Activated T-helper 1 cell treated with anti-CD3 and anti-CD28 coated beads, Interleukin-2, amount 50 U/mL, for 16 hours (primary cell): ENCODE measurements at places on chromosomes 6 and 20.

GRCh38 chr6:88377976-88378568, 211.9 kb upstream of the CNR1 start:
- DNase-seq = no peak

DNA sequence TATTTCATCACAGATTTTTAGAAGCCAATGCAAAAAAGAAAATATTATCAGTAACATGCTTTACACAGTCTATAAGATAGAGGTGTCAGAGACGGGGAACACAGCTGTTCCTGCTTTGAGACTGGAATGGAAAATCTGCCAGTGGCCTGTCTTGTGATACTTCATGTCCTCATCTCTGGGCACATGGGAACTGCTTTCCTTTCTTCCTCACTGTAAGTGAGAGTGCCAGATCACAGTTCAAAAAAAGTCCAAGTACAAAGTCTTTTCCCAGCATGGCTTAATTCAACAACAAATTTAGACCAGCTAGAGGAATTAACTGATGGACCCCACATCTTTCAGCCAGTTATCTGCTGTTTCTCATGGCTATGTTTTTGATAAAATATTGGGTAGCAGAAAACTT, 490.4 kb downstream of the CDKAL1 start:
- DNase-seq = no peak

DNA sequence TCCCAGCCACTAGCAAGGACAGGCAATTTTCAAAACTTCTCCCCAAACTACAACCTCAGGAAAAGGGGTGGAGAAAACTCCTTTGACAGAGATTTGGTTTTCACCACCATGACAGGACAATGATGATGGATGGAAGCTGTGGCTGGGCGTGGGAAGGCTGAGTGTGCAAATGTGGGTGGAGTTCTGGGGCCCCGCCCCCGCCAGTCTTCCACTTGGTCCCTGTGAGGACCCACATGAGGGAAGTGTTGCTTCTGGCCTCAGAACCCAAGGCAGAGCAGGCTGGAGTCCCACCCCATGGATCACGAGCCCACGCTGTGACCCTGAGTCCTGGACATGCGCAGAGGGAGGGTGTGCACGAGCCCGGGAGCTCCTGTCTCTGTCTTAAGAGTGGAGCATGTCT, 21.5 kb upstream of the MRGBP start:
- DNase-seq = no peak

- no peak for DNase-seq
Measured at GRCh38 chr20:43534791-43535350, 24.0 kb upstream of the SGK2 start.

GRCh38 chr20:8360035-8360434, 228.0 kb downstream of the PLCB1 start:
- no peak for DNase-seq

DNA sequence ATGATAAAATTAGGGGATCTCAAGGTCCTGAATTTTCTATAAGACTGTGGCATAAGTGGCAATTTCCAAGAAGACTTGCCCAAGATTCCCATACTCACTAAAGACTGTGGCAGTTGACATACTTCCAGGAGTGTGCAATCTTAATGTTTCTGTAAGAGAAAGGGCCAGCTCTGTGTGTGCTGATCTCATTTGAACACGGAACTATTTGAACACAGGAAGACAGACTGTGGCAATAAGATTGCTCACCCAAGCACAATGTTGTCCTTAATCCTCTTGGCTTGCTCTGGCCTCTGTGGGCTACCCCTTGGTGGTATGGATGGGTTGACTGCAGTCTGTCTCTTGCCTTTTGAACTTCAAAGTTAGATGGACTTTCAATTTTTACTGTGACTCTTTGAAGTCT, 151.4 kb downstream of the PHF3 start:
- no peak for DNase-seq

DNA sequence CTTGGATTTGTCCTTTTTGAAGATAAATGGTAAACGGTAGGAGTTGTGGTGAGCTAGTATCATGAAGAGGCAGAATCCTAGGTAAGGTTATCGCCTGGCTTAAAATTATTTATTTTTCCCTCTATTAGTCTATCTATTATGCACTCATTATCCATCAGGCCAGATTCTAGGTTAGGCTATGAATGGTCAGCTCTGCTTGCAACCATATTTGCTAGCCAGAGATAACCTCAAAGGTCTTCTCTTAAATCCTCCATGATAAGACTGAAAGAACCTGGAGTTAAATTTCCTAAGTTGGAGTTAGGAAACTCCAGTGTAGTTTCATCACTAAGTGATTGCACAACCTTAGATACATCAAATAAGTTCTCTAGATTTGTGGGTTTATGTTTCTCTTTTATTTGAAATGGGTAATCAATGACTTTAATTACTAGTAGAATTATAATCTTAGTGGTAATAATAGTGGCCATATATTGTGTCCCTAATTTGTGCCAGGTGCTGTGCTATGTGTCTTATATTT, 302.1 kb upstream of the RUNX2 start:
- DNase-seq = no peak

GRCh38 chr20:3563548-3564177, 92.8 kb downstream of the ATRN start:
- no peak for DNase-seq

DNA sequence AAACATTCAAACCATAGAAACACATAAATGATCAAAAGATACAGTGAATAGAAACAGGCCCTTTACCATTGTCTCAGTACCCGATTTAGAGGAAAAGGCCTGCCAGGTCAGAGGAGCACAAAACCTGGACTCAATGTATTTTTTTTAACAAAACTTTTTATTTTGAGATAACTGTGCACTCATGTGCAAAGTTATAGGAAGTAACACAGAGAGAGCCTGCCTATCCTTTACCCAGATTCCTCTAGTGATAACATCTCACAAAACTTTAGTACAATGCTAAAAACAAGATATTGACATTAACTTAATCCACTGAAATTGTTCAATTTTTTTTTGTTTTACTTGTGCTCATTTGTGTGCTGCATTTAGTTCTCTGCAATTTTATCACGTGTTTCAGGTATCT, 36.8 kb upstream of the SAMD3 start:
- no peak for DNase-seq

DNA sequence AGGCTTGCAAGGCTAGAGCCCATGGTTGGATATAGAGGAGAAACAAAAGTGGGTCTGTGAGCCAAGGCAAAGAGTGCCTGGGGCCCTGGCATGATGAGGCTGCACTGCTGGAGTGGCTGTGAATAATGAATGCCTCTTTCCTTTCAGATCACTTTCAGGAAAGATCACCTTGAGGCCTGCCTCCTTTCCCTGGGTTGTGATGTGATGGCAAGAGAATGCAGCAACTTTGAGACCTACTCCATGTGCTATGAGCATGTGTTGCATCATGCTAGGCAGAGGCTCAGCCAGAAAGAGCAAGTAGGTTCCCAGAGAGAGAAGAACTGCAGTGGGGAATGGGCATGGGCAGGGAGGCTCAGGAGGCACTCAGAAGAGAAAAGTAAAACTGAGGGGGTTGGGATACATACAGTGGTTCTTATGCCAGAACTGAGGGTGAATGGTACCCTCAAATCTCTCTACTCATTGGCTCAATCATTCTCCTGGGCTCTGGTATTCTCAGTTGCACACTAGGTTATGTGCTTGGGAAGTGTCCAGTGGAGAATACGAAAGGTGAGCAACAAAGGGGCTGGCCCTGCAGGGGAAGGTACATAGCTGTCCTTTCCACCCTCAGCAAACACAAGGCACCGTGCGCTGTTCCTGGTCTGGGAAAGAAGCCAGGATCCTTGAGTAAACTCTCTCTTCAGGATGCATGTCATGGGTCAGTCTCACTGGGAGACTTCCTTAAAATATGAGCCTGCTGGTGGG, 45.9 kb downstream of the CD164 start:
- no peak for DNase-seq

DNA sequence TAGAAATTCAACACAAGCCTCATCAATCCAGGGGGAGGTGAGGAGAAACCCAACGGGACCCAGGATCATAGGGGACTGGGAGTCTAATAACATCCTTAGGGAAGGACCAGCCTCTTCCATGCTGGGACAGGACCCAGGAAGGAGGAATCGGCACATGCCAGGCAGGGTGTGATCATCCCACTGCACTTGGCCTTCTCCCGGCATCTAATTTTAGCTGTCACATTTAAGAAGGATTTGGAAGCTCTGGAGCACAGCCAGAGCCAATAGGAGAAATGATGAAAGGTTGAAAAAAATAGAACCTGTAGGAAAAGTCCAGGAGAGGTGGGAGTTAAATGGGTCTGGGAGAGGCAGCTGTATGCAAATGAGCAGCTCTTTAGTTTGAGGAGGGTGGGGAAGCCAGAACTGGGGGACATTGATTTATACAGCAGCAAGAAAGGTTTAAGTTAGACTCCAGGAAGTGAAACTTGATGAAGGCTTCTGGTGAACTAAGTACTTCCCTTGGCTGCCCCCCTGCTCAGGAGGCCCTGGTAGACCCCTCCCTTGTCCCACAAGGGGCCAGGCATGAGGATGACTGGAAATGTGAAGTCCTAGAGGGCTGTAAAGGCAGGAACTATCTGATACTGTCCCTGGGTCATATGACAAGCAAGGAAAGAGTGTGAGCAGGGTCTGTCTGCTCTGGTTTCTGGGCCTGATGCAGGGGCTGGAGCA, 260.3 kb downstream of the LRFN2 start:
- no peak for DNase-seq

DNA sequence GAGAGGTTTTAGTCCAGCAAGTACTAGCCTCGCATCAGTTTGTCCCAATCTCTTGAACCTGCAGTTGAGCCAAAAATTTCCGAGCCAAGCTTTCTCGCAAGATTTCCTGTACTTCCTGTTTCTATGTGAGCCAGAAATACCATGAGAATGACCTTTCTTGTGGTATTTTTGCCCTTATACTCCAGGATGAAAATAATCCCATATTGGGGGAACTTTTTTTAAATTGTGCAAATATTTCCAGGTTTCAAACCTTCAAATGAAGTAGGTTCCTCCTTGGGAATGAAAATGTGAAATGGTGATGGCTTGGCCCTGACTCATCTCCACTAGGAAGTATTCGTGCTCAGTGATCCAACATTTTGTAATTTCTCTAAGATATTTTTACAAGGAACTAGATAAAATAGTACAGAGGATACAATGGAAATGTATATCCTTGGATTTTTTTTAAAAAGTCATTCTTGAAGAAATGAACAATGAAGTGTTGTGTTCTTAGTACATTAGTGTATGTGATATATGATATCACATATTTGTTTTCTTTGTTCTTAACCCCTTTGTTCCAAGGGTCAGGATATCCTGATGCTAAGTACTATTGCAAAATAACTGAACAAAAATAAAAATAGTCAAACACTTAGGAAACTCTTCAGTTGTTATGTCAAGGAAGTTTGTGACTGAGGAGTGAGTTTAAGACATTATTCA, 184.0 kb downstream of the PDE7B start:
- no peak for DNase-seq

DNA sequence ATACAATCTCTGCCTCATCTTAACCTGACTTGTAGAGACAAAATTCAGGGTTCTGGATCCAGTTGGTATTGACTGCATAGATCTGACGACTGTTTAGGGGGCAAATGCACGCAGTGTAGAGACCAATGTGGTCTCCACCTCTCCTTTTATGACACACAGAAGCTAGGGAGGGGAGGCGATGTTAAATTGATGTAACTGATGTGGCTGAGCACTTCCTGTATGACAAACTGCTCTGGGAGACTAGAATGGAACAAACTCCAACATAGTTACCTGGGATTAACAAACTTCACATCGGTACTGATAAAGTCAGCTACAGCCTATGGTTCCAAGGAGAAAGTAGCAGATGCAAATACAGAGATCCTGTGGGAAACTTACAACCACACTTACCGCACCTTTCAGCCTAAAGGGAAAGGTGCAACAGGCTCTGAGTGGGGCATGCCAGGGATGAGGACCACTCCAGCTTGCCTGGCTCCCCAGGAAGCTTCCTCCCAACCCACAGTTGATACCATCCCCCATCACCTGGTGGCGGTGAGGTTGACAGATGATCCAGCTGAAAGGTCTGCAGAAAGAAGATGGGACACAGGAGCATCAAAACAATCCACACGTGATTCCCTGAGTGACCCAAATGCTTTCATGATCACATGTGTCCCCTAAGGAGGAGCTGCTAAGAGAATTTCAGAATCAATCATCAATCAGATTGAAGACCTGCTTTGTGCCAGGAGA, 60.6 kb upstream of the MRPS10 start:
- no peak for DNase-seq

GRCh38 chr20:33828967-33829560, 17.9 kb downstream of the CHMP4B start:
- DNase-seq = no peak

DNA sequence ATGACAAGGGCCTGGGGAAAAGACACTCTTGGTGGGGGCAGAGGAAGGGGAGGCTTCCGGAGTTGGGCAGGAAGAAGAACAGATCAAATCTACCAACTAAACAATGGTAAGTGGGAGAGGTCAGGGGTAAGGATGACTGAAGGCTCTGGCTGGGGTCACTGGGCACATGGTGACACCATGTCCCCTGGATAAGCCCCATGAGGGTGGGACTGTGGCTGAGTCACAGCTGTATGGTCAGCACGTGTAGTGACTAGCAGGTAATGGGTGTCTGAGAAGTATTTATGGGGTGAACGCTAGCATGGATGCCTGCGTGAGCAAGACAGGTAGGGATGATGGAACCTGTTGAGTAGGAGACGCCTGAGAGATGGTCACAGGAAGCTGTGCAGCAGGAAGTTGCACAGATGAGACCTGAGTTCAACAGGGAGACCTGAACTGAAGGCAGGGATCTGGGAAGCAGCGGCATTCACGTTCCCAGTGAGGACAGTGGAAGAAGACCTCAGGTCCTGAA, 64.5 kb upstream of the SNX9 start:
- DNase-seq = no peak

DNA sequence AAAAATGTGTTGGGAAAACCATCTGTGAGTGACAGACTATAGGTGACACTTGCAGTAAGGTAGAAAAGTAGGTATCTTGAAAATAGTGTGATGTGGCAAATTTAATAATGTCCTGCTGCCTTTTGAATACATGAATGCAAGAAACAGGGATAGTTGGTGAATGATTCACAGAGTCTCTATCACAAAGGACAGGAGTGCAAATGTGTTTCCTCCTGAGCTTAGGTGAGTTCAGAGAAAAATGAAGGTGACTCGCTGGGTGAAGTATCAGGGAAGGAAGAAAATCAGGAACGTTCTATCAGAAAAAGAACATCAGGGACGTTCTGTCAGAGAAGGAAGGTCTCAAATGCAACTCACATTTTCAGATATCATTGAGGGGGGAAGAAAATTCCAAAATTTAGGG, 557.8 kb upstream of the SLC35B3 start:
- no peak for DNase-seq

- DNase-seq = no peak
Measured at GRCh38 chr6:81023007-81023582, 729.4 kb downstream of the TENT5A start.

DNA sequence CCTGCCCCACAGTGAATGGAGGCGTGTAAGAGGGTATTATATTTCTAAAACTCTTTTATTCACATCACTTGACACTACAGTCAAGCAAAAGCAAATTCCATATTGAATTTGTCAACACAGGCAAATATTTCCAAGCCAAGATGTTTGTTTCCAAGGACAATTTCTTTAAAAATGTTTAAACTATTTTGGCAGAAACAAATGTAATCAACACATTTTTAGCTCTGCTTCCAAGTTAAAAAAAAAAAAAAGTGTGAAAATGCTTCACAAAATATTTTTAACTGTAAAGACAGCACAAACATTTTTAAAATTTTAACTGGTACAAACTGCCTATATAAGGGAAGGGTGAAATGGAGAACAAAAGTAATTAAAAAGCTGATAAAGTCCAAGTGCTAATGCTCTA, 44.9 kb upstream of the DST start:
- DNase-seq = no peak

- DNase-seq = no peak
Measured at GRCh38 chr20:5882166-5882565, 68.2 kb downstream of the TRMT6 start.

GRCh38 chr20:44643596-44644229, 7.8 kb downstream of the ADA start:
- peak; percentile 9 for DNase-seq

GRCh38 chr6:80145509-80145908, 39.0 kb downstream of the BCKDHB start:
- DNase-seq = no peak
